ENCODE measurements at places on chromosomes 1 and 21. TPM values are rescaled to one million over a fixed set of nuclear protein-coding genes. Genes with fewer than 3 reads are reported as not detected.

DNA sequence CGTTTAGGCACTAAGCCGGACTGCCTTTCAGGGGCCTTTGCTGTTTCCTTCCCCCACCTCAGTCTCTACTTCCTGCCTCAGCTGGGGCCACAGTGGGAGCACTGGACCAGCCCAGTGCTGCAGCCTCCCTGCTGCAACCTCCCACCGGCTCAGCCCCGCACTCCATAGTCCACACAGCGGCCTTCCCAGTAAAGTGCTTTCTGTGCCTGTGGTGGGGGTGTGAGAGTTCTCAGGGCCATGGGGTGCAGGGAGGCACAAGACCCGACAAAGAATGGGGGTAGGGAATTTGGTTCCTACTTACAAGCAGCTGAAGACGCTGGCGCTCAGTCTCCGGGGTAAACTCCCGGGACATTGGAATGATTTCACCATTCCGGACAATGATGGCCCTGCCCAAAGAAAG is 3.5 kb downstream of the PPM1J start:
- no peak for DNase-seq

S100A4 gene
- polyA plus RNA-seq: 34.9 TPM

- no peak for DNase-seq
Observed at GRCh38 chr1:78051005-78051404, 5.2 kb downstream of the GIPC2 start.

SPATC1L gene
- 18.0 TPM for polyA plus RNA-seq

DENND2D gene
- polyA plus RNA-seq: 23.1 TPM

DNA sequence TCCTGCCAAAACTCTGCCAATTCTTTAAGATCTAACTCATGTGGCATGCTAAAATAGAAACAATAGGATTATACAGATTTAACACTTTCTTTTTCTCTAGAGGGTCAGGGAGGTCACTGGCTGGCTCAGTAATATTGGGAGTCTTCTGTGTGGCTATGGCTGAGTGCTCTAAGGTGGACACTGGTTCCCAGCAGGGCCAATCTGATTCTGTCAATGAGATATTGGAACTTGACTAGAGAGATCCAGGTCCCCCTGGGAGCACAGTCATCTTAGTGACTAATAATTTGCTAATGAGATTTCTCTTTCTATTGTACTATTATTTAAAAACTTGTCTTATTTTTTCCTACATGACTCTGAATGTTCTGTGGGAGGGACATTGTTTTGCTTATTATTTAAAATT is 69.1 kb upstream of the ZP4 start:
- DNase-seq: no peak

DNA sequence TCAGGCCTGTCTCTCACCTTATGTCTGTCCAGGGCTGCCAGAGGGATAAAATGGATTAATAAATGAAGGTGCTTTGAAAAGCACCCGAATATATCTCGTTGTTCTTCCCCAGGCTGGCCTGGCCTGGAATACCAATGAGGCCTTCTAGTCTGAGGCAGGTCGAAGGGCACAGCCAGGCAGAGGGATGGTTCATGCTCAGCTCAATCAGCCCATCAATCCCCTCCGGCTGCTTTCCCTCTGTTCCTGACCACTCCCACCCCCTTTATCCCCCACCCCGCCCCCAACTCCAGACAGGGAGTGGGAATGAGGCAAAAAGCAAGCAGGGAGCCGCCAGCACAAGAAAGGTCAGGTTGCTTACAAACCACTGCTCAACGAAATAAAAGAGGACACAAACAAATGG is 40.0 kb upstream of the PRELP start:
- no peak for DNase-seq

GRCh38 chr1:223832637-223832943 is 13.2 kb downstream of the TP53BP2 start:
- no peak for DNase-seq

Measured in renal pelvis (tissue), 12 donors.